ENCODE measurements at places on chromosomes 2 and 18.
A peak's percentile ranks its signal among the peaks of the same experiment; 100 is the strongest.

GRCh38 chr2:9103663-9104277 is 100.3 kb upstream of the MBOAT2 start:
- no peak for DNase-seq

DNA sequence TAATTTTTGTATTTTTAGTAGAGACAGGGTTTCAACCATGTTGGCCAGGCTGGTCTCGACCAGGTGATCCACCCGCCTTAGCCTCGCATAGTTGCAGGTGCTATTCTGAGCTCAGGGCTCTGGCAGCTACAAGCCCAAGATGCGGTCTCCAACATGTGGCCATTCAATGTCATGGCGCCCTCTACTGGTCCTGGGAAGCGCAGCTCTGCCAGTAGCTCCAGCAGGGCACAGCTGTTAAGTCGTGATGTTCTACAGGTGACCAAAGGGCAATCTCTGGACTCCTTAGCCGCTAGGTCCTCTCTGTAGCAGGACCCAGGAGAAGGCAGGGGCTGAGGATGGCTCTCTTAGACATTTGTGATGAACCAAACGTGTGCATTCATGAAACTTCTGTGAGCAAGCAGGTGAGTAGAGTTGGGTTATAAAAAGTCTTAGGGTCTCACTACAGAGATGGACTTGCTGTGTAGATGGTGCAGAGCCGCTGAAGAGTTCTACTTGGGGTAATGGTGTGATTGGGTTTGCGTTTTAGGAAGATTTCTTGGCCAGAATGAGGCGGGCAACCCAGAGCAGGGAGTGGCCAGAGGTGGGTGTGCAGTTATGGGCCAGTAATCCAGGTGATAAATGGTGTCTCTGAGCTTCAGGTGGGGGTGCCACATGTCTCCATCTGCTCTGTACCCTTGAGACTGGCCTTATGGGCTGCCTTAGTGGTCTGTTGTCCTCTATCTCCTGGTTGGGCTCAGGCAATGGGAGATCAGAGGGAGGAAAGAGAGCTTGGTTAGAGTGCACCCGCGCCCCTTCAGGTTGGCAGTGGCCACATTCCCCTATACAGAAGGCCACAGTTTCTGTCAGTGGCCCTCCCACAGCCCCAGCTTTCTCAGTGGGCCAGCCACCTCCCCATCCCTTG is 31.0 kb downstream of the IL37 start:
- peak; percentile 79 for DNase-seq

- no peak for DNase-seq
Measured at GRCh38 chr2:97914691-97915213, 81.0 kb downstream of the TMEM131 start.

DNA sequence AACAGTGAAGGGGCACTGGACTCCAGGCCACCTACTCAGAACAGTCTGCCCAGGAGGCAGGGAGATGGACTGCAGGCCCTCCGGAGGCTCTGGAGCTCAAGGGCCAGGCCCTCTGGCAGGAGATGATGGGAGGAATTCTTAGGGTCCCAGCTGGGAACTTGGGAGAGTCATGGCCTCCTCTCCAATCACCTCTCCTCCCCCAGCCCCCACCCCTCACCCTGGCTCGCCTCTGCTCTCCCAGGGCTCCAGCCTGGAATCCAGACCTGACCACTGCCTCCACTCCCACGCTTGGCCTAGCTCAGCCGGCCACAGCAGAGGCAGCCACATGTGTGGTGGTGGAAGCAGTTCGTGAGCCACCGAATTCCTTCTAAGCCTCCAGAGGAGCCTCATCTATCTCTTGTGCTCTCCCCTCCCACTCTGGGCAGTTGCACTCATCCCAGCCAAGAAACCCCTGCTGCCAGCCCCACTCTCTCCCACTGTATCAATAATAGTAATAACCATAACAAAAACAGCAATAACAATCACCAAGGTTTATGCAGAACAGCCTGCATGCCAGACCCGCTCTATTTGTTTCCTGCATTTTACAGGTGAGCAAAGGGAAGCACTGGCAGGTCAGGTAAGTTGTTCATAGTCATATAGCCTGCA is 67.4 kb downstream of the TNS1 start:
- no peak for DNase-seq

DNA sequence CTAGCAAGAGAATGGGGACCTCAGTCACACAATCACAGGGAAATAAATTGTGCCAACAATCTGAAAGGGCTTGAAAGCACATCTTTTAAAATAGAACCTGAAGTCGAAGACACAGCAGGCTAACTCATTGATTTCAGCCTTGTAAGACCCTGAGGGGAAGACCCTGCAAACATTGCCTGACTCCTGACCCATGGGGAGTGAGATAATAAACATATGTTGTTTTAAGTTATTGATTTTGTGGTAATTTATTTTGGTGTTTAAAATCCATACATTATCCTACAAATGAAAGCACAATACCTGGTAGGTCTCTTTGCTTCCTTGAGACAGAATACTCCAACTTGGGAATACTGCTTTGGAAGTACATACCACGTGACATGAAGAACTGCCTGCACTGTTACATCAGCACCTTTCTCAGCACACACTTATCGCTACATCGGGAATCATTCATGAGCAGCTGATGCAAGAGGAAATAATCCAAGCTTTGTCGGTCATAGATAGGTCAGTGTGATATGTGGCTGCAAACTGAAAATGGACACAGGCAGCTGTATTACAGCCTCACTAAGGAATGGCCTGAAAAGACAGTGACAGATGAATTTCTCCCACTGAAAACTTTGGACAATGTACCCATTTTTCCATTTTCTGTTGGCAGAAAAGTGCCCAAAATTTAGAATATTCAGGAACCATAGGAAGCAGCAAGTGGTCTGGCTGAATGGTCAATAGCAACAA is 494.5 kb upstream of the MAP2 start:
- no peak for DNase-seq

- DNase-seq = no peak
Measured at GRCh38 chr2:138713069-138713496, 67.1 kb downstream of the NXPH2 start.

- DNase-seq = no peak
Measured at GRCh38 chr2:166372046-166372445, 3.7 kb downstream of the SCN9A start.

GRCh38 chr2:234172066-234172465 is 121.6 kb downstream of the SPP2 start:
- no peak for DNase-seq

DNA sequence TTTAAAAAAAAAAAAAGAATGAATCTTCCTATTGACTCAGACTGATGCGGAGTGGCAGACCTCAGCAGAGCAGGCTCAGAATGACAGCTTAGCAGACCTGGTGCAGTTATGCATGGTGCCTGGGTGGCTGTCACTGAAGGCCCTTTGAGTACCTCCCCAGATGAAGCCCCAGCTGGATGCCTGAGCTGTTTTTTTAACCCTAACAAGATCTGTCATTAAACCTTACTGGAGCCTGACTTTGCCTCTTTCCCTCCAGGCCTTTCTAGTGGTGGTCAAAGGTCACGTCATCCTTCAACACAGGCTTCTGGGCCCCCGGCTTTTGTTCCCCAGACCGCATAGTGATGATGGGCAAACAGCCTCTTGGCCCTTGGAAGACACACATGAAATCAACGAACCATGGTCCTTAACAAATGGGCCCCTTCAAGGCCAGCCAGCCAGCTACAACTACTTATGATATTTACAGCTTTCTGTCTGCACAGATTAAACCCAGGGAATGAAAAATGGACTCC is 138.3 kb upstream of the CYP1B1 start:
- no peak for DNase-seq

GRCh38 chr2:39629646-39630045 is 36.1 kb upstream of the TMEM178A start:
- no peak for DNase-seq

DNA sequence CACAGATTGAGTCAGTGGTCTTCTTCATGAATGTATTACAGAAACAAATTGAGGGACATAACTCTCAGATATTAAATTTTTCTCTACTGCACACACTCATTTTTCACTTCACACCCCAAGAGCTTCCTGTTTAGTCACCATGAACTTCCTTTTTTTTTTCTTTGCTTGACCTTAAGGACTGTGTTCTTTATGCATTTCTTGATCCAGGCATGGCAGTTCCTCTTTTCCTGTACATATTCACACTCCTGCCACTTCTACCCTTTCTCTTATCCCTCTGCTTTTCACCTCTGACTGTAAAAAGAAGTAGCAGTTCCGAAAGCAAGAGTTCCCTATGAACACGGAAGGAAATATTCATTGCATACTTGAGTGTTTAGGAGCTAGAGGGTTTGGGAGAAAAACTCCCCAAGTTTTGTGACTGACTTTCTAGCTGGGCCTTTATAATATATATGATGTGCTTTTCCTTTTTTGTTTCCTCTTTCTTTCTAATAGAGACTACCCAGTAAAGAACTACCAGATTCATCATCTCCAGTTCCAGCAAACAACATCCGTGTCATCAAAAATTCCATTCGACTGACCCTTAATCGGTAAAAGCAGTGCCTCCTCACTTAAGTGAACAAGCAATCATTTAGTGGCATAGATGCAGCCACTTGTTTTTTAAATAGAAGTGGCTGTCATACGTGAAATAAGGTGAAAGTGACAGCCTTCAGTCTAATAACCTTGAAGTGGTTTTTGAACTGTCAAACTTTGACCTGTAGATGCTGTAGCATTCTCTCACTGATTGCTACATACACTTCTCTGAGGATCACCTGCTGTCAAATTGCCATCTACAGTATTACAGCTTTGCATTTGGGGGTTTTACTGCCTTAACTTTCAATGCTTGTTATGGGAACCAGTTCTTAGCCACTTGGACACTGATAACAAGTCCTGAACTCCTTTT is 40.8 kb downstream of the PAPOLG start:
- DNase-seq = no peak

DNA sequence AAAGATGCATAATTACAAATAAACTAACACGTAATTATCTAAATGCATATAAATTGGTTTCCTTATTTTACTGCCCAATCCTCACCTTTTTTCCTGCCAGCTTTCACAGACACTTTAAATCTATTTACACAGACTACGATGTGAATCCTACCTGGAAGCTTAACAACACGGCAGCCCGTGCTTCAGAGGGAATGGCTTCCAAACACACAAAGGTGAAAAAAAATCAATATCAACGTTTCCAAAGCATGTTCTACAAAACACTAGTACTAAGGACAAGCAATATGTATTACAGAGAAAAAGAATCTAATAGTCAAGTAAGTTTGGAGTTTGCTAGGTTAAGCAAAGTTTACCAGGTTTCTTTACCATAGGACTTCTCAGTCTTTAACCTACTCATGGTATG is 4.4 kb downstream of the MAP4K3 start:
- DNase-seq = no peak

- DNase-seq = no peak
Measured at GRCh38 chr2:234839285-234839684, 112.5 kb upstream of the SH3BP4 start.

- DNase-seq = no peak
Measured at GRCh38 chr2:177379354-177379753, 13.2 kb upstream of the AGPS start.

- DNase-seq = no peak
Measured at GRCh38 chr18:49376046-49376445, 84.4 kb downstream of the DYM start.

DNA sequence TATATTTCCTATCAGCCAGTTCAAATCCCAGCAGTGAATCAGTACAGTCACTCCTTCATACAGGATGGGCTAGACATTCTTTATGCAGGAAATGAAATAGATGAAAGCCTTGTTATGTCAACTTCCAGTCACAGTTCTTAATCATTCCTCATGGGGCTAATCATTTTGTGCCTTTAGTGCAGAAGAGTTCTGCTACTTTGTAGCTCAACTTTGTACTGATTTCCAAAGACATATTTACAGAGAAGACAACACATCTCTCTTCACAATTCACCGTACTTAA is 593.9 kb upstream of the NETO1 start:
- DNase-seq = no peak

- no peak for DNase-seq
Measured at GRCh38 chr2:43894743-43895142, 56.0 kb downstream of the ABCG8 start.

GRCh38 chr2:158395166-158395565 is 61.4 kb downstream of the CCDC148 start:
- DNase-seq = no peak

DNA sequence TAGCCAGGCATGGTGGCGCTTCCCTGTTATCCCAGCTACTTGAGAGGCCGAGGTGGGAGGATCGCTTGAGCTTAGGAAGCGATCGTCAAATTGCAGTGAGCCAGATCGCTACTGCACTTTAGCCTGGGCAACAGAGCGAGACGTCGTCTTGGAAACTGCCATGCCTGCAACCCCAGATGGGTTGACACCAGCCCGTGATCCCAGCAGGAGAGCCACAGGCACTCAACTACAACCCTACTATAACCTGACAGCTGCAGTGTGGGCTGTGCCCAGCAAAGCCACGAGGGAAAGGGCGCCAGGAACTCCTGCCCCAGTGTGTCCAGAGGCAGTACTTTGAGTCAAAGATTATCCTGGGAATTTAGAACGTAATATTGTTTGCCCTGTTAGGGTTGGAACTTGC is 85.6 kb downstream of the SS18 start:
- DNase-seq = no peak

- DNase-seq = no peak
Measured at GRCh38 chr18:44556296-44556695, 124.4 kb upstream of the SETBP1 start.

GRCh38 chr2:150981826-150982225 is 279.8 kb downstream of the RBM43 start:
- no peak for DNase-seq

DNA sequence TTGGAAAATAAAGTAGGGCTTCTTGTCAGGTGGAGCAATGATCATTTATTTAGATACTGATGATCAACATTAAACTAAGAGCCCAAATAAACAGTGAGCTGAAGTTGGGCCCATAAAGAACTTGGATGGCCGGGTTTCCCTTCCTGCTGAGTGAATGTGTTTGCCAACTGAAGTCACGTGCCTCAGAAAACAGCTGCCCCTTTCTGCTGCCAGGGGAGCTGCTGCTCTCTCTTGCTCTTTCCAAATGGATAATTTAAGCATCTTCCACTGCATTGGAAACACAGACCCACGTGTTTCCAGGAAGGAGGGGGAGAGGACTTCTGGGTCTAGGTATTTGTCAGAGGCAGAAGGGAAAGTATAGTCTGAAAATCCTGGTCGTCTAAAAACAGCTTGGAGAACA is 22.9 kb upstream of the NCKAP5 start:
- DNase-seq = no peak

- no peak for DNase-seq
Measured at GRCh38 chr2:32942793-32943485, 3.8 kb upstream of the LTBP1 start.

DNA sequence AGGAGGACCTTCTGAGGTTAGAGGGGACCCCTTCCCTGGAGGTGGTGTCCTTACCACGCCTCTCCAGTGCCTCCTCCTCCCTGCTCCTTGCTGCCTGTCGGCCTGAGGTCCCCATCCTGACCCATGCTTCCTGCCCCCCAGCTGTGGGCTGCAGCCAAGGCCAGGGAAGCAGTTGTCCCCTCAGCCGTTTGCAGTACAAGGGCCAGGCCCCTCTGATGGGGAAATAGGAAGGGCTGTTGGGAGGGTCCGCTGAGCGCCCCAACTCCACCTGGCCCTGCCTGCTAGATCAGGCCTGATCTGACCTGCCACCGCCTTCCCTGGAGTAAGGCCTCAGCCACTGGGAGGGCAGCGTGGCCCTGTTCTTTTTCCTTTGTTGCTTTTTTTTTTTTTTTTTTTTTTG is 219.8 kb downstream of the KLHL29 start:
- no peak for DNase-seq

- DNase-seq = no peak
Measured at GRCh38 chr2:103664690-103665089, 902.9 kb downstream of the TMEM182 start.
